Cerebellum (tissue), 4 donors: ENCODE measurements at places on chromosomes 1 and 21.

GRCh38 chr1:116667078-116667574 lies 407 bp downstream of the IGSF3 start:
- no peak for DNase-seq

- DNase-seq = peak; percentile 57
Observed at GRCh38 chr1:184189361-184189760, 137.8 kb downstream of the TSEN15 start.

DNA sequence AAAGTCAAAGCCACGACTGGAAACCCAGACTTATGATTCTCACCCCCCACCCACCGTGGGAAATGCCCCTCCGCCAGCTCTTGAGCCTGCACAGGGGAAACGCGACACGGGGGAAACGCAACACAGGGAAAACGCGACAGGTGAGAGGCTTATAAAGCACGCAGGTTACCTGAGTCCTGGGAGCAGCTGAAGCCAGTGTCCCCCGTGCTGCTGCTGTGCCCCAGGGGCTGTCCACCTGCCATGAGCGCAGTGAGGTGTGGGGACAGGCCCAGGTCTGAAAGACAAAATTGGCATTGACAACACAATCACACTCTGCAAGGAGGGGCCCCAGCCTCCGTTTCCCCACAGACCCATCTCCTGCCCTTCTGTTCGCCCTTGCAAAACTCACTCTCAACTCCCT lies 46.3 kb downstream of the GPR161 start:
- no peak for DNase-seq

DNA sequence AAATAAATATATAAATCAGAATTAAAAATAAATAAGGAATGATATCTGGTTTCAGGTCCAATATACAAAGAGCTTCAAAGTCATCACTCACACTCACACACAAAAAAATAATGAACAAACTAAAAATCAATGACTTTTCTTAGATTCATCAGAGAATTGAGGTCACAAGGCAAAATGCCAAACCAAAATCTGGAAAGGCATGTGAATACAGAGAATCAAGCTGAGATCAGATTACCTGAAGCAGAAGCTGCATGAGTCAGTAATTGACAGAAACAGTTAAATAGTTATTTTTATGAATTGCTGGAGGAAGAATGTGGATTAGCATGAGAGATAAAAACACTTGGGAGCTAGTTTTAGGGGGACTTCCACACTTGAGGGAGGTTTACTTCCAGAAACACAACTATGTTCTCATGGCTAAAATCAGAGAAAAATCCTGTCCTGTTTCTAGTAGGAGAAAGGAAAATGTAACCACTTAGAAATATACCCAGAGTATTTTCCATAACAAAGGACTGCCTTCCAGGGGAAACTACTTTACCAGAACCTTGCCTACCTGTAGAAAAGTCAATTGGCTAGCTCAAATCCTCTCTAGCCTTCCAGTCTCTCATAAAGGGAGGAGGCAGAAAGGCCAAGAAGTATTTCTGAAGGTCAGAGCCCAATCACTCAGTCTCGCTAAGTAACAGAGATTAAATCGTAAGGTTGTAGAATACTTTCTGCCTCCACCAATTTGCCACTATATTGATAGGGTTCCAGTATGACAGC lies 536.6 kb upstream of the NR5A2 start:
- DNase-seq = peak; percentile 56

DNA sequence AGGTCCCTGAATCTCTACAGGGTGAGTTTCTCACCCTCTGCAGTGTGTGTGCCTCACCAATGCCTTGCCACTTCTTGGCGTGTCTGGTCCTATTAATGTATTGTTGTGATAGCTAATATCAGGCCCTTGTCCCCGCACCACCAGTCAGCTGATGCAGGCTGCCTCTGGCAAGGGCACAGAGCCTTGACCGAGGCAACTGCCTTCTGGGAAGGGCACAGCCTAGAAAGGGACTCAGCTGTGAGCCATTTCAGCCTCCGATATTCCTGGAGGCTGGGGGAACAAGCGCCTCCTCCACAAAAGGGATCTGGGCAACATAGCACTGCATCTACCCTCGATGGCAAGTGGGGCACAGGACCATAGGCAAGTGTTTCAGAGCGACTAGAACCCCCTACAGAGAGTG lies 27.0 kb downstream of the IL10RB start:
- no peak for DNase-seq

DNA sequence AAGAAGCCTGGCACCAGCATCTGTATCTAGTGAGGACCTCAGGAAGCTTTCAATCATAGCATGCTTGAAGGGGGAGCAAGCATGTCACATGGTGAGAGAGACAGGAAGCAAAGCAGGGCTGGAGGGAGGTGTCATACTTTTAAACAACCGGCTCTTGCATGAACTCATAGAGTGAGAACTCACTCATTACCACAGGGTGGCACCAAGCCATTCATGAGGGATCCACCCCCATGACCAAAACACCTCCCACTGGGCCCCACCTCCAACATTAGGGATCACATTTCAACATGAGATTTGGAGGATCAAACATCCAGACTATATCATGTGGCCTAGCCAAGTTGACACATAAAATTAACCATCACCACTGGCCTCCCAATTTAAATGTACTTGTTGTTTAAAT lies 125.1 kb upstream of the KCND3 start:
- no peak for DNase-seq

DNA sequence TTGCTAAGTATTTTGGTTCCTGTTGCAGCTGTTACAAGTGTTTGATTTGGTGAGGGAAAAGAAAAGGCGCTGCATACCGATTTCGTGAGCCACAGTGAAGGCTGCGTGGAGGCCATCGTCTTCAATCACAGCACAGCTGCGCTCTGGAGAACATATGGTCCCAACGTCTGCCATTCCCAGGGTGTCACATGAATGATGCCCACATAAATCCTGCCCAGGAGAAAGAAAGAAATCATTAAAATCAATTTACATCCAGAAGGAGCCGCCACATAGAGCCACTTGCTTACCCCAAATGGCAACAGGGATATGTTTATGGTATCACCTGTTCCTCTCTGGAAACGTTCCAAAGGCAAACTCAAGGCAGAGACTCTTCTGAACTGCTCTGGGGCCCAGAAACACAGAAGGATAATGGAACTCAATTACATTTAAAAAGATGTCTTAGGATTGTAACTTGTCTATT lies 12.2 kb downstream of the ADAMTS5 start:
- DNase-seq = no peak

DNA sequence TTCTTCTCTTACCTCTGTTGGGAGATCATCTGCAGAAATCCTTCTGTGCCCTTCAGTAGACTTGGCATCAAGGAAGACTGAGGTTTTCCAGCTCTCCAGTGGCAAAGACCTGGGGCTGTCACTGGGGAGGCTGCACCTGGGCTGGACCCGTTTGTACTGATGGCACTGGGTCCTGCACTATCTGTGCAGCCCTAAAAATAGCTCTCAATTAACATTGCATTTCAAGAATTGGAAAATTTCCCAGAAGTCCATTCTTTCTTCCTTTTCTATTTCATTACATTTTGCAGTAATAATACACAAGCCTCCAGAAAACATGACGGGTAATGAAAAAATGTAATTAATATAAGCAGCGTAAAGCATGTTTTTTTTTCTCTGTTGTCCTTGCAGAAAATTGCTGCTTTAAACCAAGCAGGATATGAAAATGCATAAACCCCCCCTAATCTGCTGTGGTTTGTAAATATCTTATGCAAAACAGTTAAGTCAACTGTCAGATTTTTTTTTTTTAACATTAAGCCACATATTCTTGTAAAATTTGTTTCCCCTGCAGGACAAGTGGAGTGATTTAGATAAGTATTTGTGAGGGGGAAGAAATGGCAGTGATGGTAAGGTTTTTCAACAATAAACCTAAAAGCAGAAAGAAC lies 64.9 kb downstream of the LMO4 start:
- DNase-seq = peak; percentile 5

GRCh38 chr1:60745484-60745883 lies 336.9 kb upstream of the NFIA start:
- no peak for DNase-seq

GRCh38 chr1:234968451-234968850 lies 160.2 kb downstream of the TOMM20 start:
- DNase-seq = no peak

GRCh38 chr21:24045775-24046215 lies 1561.5 kb downstream of the MRPL39 start:
- DNase-seq = peak; percentile 29

DNA sequence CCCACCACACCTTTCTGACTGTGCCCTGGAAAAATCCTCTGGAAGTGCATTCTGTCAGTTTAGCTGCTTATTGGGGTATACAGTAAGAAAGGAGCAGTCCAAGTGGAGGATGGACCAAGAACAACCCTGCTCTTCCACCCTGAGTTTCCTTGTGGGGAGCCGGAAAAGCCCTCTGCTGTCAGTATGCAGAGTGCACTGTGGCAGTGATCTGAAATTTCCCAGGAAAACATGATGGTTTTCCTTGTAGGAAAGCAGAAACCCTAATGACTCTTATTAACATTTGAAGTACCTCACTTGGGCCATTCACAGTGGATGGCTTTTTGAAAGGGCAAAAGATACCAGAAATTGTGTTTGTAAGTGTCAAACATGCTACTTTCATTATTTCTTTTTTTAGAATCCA lies 20.5 kb downstream of the ELAVL4 start:
- no peak for DNase-seq

GRCh38 chr1:117342397-117342796 lies 24.9 kb upstream of the MAN1A2 start:
- DNase-seq = no peak

GRCh38 chr1:20978413-20978812 lies 191.3 kb upstream of the HP1BP3 start:
- no peak for DNase-seq

- DNase-seq = no peak
Observed at GRCh38 chr1:12531179-12531499, 86.9 kb downstream of the DHRS3 start.

DNA sequence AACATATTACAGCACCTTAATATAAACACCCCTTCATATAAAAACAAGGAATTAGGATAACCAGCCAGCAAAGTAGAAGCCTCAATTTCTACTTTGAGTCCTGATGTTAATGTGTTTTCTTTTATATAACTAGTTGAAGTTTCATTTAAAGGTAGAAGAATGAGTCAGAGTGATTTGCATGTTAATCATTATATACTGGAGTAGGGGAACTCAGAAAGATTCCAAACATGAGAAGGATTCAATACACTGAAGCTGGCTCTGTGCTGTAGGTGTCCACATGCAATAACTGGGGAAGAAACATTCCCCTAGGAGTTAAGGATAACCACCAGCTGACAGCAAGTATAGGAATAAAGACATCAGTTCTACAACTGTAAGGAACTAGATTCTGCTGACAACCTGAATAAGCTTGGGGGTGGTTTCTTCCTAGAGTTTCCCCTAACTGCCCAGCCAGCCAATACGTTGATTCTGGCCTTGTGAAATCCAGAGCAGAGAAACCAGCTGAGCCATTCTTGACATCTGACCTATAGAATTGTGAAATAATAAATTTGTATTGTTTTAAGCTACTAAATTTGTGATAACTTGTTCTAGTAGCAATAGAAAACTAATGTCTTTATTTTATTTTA lies 33.4 kb upstream of the RNPC3 start:
- DNase-seq = no peak

DNA sequence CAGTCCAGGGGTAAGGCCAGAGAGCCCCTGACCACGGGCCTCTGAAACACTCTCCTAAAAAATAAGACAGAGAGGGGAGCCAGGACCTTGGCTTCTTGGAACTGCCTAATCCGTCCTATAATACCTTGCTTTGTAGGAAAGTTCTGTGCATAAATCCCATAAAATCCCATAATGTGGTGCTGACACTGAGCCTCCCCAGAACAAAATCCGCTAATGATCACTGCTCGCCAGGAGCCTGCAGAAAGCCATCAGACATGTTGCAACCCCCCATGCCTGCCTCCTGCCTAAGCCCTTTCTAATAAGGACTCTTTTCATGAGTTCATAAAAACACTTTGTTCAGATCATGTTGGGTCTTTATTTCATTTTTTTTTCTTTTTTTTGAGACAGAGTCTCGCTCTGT lies 9.3 kb upstream of the DHRS3 start:
- no peak for DNase-seq

DNA sequence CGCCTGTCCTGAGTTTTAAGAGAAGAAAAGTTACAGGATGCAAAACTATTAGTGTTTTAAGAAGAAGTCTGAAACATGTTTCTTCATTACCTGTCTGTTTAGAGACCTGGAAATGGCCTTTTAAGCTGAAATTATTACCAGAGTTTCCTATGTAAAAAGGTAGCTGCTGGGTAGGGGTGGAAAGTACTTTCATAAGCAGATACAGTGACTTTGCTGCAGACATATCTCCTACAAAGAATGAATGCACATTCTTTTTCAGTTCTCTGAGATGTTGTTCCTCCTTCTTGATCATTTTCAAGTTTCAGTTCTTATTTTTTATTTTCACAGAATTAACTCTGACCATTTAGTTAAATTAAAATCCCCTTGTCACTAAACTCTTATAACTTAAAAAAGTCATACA lies 1329.6 kb downstream of the KCNT2 start:
- DNase-seq = no peak

GRCh38 chr1:201676197-201676596 lies 137.3 kb downstream of the NAV1 start:
- DNase-seq = no peak

DNA sequence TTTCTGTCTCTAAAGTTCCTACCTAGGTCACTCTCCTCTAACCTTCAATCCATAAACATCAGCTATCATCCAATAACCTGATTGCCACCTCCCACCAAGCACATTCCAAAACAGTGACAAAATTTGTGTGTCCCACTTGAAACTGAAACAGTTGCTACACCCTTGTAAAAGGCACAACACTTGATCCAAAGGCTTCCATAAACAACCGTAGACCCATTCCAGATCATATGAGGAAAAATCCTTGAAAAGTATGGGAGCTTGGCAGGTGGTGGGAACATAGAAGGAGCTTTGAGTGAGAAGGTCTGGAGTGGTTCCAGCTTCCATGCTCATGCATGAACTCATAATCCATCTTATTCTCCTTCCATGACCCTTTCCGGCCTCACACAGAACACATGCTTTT lies 82.0 kb upstream of the ATP1A1 start:
- DNase-seq = no peak

DNA sequence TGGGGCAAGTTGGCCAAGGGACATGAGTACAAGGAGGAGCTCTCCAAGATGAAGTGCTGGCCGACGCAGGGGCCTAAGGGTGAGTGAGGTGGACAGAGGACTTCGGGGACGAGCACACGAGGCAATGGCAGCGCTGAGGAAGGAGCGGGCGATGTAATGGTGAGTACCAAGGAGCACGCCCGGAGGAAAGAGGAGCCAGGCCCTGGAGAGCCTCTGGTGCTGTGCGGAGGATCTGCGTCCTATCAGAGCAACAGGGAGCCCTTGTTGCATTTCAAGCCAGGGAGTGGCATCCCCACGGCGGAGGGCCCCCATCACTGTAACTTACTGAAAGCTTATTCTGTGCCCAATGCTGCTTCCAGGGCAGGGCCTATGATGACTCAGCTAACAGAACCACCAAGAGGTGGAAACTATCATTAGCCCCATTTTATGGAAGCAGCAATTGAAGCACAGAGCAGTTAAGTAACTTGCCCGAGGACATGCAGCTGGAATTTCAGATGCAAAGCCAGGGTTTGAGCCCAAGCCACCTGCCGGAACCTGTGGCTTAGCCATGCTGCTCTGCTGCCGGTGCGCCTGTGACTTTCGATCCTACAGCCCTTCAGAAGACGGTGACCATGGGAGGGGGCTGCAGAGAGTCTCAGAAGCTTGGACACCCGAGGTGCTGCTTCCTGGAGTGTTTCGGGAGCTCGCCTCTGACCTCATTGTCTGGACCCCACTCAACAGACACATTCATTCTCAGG lies 17.6 kb upstream of the AJAP1 start:
- no peak for DNase-seq

- DNase-seq = no peak
Observed at GRCh38 chr1:159866905-159867663, 4.6 kb upstream of the VSIG8 start.

GRCh38 chr1:45569962-45570581 lies 13.8 kb upstream of the NASP start:
- peak; percentile 83 for DNase-seq

- no peak for DNase-seq
Observed at GRCh38 chr1:198929961-198930599, 291.2 kb downstream of the PTPRC start.
